ENCODE measurements at places on chromosomes 12 and 14. TPM values are rescaled to one million over a fixed set of nuclear protein-coding genes. Genes with fewer than 3 reads are reported as not detected.

DNA sequence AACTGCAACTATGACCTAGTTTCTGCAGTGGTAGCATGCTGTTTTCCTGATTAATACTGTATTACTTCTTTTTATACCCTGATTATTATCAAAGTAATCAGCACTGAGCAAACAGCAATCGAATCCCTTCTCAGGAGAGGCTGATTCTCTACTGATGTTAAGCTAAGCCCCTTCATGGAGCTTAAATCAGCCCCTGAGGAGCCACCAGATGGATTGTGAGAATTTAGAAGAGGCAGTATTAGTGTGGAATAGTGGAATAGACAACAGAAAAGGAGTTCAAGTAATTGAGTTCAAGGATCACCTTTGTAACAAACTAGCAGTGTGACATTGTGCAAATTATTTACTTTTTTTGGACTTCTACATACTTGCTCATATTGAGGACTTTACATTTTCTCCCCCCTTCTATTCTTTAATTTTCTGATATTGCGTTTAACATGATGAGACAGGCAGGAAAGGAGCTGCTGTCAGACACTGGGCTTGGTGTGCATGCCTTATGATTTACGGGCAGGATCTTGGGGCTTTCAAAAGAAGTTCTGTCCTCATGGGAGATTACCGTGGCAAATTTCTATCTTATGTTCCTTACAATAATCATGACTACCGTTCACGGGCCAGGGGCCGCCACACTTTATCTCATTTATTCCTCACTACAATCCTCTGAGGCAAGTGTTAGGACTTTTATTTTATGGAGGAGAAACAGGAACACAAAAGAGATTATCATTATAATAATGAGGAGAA is 68.0 kb downstream of the PTPRR start:
- DNase-seq, result no peak

DNA sequence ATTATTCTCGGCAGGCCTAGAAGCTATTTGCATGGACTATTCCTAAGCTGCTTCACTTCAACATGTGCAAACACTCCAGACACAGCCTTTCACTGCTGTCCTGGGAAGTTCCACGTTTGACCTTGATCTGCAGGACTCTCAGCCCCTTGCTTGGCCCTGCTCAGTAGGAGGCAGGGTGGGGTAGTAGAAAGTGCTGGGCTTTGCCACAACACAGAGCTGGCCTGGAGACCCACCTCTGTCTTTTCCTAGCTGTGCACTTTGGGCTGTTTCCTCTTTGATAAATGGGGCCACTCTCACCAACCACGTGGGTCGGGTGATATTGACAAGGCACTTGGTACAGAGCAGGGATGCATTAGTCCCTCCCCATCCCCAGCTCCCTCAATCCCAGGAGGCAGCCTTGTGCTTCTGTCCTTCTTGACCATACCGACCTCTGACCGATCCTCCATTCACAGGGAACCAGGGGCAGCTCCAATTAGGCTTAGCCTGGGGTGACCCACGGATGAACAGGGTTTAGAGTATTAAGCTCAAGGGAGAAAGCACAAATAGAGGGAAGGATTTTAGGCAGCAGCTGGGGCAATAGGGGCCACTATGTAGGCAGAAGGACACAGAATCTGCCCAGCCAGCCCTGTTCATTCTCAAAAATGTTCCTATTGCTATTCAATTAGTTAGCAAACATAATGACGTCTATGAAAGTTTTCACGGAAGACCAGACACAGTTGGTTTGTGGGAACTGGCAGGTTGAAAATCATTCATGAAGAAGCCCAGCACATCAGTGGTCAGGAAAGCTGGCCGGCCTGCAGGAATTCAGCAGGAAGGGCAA is 63.3 kb downstream of the SYNE3 start:
- no peak for DNase-seq

DNA sequence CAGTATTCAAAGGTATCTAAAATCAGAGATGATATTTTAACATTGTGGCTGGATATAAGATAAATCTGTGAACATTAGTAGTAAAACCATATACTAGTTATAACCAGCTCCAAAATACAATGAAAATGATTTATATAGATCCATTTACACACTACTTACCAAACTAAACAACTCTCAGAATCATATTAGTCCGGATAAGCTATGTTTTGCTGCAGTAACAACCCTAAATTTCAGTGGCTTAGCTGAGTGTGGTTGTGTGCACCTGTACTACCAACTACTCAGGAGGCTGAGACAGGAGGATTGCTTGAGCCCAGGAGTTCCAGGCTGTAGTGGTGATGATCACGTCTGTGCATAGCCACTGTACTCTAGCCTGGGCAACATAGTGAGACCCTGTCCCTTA is 23.8 kb downstream of the ZDHHC17 start:
- no peak for DNase-seq

- no peak for DNase-seq
These were observed 55.2 kb downstream of the SLC38A4 start for GRCh38 chr12:46770501-46771183.

DNA sequence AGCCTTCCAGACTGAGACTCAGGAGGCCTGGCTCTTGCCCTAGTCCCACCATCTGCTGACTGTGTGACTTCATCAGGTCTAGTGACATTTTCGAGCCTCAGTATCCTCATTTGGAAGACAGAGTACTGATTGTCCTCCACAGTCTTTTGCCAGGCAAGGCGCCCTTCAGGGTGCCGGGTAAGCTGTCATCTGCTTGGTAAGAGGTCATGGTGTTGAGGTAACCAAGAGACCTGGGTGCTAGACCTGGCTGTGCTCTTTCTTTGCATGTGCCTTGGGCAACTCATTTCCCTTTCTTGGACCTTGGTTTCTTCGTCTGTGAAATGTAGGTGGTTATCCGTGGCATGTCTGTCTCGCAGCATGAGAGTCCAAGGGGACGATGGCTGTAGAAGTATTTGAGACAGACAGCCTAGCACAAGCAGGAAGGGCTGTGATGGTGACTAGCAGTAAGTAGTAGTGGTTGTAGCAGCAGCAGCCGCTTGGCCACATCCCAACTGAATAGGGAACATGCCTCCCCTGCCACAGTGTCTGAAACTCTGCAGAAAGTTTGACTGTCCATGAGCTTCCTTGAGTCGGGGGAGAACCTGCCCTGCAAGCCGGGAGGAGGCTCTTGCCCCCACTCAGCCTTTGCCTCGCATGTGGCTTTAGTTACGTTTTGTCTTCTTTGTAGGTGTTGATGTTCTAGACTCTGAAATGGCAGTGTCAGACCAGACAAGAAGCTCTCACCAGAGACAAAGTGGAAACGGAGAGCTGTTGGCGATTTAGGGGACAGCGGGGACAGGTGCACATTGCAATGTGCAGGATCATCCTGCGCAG is 40.3 kb downstream of the EVL start:
- DNase-seq, result peak; percentile 33

- DNase-seq, result no peak
These were observed 126.0 kb downstream of the CHST11 start for GRCh38 chr12:104582739-104583138.

- DNase-seq, result no peak
These were observed at the start of gene SLC35F4 for GRCh38 chr14:57865403-57866198. Gene SLC35F4 (minus strand): TSS chr14:57866092.

DNA sequence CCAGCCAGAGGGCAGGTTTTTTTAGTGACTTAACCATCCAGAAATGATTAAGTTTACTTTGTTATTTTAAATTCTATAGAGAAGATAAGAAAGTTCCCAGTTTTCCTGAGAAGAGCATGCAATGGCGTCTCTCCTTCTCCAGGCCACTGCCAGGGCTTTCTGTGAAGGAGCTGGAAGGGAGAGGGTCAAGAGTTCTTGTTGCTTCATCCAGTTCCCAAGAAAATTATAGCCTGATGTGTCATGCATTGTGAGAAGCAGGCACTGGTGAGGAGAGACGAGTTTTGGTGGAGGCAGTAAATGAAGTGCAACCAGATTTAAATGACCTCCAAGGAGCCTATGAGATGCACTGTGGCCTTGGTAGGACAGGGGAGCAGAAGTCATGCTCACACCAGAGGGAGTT is 14.2 kb downstream of the ELK3 start:
- DNase-seq, result no peak

GRCh38 chr12:29611906-29612305 is 114.4 kb upstream of the OVCH1 start:
- no peak for DNase-seq

DNA sequence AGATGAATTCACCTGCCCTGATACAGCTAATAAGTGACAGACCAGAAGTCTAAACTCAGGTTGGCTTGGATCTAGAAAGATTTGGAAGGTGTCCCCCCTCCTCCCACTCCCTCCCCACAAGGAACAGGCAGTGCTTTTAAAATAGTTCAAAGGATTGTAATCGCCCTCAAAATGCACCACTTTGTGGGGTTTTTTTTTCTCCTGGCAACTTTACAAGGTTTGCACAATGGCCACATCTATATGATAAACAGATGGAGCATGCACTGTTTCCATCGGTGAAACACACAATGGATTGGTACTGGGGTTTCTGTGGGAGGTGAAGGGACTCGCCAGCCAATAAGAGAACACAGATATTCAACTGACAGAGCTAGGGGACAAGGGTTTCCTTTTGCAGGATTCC is 137.4 kb downstream of the LLPH start:
- no peak for DNase-seq

DNA sequence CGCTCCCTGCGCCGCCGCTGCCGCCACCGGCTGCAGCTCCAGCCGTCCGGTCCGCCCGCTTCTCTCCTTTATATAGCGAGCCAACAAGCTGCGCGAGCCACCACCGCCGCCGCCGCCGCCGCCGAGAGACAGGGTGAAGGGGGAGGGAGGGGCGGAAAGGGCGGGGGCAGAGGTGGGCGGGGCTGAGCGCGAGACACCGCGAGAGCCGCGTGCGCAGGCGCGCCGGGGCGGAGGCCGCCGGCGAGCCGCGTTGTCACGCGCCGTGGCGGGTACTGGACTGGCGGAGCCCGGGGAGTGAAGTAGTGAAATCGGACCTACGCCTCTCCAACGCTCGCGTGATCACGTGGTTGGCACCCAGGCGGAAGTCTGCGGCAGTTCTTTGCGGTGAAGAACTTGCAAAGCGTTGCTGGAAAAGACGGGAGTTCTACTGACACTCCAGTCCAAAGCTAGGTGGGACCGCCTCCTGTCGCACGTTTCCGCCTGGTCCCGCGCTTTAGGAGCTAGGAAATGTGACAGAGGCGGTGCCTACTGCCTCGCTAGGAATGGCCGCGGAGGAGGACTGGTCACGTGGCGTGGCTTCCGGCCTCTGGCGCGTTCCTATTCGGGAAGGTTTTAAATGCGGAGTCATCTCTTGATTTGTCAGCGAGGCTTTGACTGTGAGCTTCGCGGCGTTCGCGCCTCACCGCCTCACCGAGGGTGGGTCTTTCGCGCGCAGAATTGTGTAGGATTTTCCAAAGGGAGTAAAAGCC is at the start of gene GTF2A1:
Gene GTF2A1, minus strand, starts transcription at position 130 of the 749 bp plus-strand sequence. CDS start 441 bp downstream, outside the sequence.
- DNase-seq, result peak; percentile 96

GRCh38 chr14:98952593-98953350 is 319.2 kb downstream of the BCL11B start:
- no peak for DNase-seq

- no peak for DNase-seq
These were observed 103.6 kb upstream of the FLRT2 start for GRCh38 chr14:85426068-85426935.

GRCh38 chr12:91887957-91888356 is 257.7 kb downstream of the BTG1 start:
- no peak for DNase-seq

DNA sequence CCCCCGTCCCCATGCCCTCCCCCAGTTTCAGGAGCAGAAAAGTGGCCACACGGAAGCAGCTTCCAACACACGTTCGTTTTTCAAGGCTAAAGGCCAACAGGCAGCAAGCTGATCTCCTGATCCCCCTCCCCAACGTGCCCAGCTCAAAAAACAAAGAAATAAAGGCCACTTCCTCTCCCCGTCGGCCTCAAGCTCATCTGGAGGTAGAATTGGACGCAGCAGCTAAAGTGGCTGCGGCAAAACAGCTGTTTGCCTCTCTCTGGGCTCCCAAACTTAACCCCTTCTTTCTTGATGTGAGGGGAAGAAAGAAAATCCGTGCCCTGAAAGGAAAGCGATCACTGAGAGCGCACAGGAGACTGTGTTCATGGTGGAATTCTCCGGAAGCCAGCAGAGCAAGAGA is 66.3 kb downstream of the SCARB1 start:
- no peak for DNase-seq

- no peak for DNase-seq
These were observed 130.8 kb upstream of the RAP1B start for GRCh38 chr12:68479896-68480291.

GRCh38 chr14:71333705-71334104 is 426.4 kb downstream of the PCNX1 start:
- DNase-seq, result no peak

- no peak for DNase-seq
These were observed 435.3 kb upstream of the TMTC1 start for GRCh38 chr12:30219047-30219446.

DNA sequence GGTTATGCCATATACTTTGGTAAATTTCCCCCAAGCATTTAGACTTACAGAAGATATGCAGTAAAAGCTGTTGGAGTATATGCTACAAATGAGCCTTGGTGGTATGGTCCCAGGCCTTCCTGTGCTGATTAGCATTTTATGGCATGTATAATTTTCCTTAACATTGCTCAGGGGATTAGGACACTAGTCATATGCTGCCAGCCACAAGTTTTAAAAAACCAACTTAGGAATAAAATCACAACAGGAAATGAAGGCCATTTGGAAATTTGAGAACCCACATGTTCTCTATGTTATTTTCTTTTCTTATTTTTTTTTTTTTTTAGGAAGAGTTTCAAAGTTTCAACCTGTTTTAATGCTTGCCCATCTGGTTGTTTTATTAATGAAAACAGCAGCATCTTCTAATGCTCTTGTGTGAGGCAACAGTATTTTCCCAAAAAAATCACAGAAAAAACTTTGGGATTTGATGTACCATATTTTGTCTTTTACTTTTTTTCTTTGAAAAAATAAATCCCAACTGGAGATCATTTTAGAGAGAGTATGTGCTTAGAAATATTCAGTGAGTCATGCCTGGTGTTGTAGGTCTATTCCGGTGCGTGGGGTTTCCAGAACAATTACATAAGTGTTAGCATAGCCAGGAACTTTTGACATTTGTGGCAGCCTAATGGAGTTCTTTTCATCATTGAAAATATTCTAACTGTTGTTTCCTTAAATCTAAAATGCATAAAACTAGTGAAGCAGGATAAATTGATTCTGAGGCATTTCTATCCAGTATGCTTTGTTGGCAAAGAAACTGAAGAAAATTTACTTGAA is 21.7 kb upstream of the DUSP6 start:
- DNase-seq, result no peak

GRCh38 chr12:1916371-1917171 is 1.9 kb downstream of the CACNA2D4 start:
- no peak for DNase-seq

DNA sequence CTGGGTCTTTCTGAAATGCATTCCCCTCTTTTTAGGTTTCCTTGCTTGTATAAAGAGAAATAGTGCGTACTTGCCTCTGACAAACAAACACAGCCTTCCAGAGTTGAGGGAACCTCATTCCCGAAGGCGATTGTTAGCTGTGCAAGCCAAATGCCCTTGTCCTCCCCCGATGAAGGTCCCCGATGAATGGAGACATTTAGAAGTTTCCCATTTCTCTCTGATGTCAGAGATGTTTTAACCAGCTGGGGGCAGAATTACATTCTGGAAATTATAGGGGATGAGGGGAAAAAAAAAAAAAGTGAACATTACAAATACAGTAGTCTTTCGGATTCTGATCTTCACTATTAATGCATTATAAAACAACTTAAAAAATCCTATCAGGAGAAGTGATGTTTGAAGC is 366.8 kb downstream of the VRK1 start:
- DNase-seq, result no peak

- peak; percentile 15 for DNase-seq
These were observed 24.7 kb upstream of the HIF1A start for GRCh38 chr14:61670576-61670975.

The NFATC4 gene
- total RNA-seq, result not detected

The ACOT4 gene
- 1.2 TPM for total RNA-seq

The NUDT14 gene
- 17.4 TPM for total RNA-seq

The DUSP6 gene
- total RNA-seq, result 0.90 TPM

The SLC39A2 gene
- total RNA-seq, result not detected

The NGB gene
- not detected for total RNA-seq

The DAAM1 gene
- total RNA-seq, result 25.5 TPM

The GLIPR1 gene
- total RNA-seq, result 96.1 TPM
